ENCODE measurements at places on chromosomes 11 and 22.

- DNase-seq: no peak
Observed at GRCh38 chr22:42967005-42967404, 47.9 kb downstream of the PACSIN2 start.

- DNase-seq: peak; percentile 31
Observed at GRCh38 chr11:66388780-66389386, 17.3 kb upstream of the SLC29A2 start.

GRCh38 chr11:47328449-47329390 is 23.8 kb downstream of the MYBPC3 start:
- peak; percentile 16 for DNase-seq

DNA sequence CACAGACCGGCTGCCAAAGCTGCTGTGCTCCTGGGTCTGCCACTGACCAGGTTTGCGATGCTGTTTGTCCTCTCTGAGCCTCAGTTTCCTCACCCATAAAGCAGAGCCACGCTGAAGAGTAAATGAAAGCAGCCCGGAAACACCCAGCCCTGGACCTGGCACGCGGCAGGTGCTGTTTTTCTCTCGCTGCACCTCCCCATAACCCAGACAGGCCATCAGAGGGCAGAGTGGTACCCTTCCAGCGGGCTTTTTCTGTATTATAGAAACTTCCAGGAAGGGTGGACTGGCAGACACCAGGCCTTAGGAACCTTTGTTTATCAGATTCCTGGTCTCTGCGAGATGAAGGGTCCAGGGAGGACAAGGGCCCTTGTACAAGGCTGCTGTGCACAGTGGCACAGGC is 17.9 kb upstream of the FGF19 start:
- no peak for DNase-seq

GRCh38 chr11:44008698-44009097 is 39.1 kb upstream of the ACCSL start:
- DNase-seq: no peak

GRCh38 chr11:71962428-71963038 is 33.7 kb downstream of the RNF121 start:
- DNase-seq: peak; percentile 36

DNA sequence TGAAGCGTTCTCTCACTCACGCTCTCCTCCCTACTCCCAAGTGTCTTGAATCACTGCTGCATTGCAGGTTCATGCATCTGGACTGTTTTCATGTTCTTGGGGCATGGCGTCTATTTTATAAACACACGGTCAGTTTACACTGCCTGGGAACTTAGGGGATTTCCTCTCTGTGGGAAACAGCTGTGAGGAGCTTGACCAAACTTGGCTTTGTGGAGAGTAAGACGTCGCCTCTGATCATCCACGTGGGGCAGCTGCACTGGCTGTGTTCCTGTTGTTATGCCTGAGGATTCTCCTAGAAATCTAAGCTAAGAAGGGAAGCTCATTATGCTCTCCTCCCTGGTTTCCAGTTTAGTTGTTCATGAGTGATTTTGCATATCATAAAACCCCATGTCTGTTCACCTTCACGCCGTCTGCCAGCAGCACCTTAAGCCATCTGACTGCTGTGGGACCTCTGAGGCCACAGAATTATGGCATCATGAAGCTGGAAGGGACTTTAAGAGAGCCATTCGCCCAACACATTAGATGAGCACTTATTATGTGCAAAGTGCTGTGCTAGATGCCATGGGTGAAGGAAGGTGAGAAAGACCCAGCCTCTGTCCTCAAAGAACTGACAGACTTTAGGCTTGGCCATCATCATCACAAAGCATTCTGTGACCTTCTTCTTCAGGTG is 38.8 kb upstream of the POU2AF1 start:
- DNase-seq: peak; percentile 77

GRCh38 chr11:14376920-14377319 is 17.9 kb upstream of the RRAS2 start:
- DNase-seq: no peak

DNA sequence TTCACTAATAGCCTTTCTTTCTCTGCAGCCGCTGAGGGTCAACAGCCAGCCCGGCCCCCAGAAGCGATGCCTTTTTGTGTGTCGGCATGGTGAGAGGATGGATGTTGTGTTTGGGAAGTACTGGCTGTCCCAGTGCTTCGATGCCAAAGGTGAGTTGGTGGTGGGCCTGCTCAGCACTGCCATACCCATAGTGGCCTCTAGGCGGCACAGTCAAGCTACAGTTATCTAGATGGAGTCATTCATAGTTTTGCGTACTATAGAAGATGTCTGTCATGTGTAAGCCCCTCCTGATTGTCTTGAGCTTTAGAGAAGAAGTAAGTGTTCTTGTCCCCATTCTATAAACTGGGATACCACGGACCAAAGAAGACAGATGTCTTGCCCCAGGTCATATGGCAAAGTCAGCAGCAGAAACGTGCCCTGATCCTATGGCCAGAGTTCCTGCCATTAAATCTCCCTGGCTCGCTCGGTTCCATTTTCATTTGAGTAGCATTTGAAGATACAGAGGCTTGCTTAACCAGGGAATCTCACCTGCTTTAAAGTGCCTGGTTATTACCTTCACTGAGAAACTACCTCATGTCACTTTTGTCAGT is 42.1 kb upstream of the CRTAM start:
- peak; percentile 19 for DNase-seq

- no peak for DNase-seq
Observed at GRCh38 chr11:27248576-27249509, 114.2 kb downstream of the CCDC34 start.

GRCh38 chr22:38657045-38657909 is 839 bp downstream of the CBY1 start:
- no peak for DNase-seq

GRCh38 chr11:133842730-133843129 is 2.6 kb downstream of the SPATA19 start:
- DNase-seq: no peak

DNA sequence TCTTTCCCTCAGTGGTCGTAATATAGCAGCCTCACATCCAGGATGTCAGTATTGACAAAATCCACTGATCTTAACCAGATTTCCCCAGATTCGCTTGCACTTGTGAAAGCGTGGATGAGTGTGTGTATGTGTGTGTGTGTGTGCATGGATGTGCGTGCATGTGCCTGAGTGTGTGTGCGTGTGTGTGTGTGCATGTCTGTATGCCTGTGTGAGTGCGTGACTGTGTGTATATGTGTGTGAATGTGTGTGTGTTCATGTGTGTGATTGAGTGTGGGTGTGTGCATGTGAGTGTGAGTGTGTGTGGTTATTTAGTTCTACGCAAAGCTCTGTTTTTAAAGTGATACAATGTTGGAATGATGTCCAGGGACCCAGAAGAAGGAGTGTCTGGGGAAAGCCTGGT is 723.2 kb downstream of the BRD1 start:
- DNase-seq: no peak

GRCh38 chr11:2269601-2270321 is 627 bp downstream of the ASCL2 start:
- no peak for DNase-seq

DNA sequence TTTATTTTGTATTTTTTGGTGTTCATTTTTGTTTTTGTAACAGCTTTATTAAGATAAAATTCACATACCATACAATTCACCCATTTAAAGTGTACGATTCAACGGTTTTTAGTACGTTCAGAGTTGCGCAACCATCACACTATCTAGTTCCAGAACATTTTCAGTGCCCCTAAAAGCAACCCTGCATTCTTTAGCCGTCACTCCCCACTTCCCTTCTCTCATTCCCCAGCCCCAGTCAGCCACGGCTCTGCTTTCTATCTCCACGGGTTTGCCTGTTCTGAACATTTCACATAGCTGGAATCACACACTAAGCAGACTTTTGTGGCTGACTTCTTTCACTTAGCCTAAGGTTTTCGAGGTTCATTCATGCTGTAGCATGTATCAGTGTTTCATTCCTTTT is 9.6 kb upstream of the KCNQ1OT1 start:
- no peak for DNase-seq

- no peak for DNase-seq
Observed at GRCh38 chr22:44191036-44191454, 10.3 kb downstream of the PARVG start.

GRCh38 chr11:64686466-64687170 is 36.4 kb downstream of the NRXN2 start:
- DNase-seq: no peak

GRCh38 chr11:120335556-120335907 is 681 bp upstream of the ARHGEF12 start:
- DNase-seq: no peak

DNA sequence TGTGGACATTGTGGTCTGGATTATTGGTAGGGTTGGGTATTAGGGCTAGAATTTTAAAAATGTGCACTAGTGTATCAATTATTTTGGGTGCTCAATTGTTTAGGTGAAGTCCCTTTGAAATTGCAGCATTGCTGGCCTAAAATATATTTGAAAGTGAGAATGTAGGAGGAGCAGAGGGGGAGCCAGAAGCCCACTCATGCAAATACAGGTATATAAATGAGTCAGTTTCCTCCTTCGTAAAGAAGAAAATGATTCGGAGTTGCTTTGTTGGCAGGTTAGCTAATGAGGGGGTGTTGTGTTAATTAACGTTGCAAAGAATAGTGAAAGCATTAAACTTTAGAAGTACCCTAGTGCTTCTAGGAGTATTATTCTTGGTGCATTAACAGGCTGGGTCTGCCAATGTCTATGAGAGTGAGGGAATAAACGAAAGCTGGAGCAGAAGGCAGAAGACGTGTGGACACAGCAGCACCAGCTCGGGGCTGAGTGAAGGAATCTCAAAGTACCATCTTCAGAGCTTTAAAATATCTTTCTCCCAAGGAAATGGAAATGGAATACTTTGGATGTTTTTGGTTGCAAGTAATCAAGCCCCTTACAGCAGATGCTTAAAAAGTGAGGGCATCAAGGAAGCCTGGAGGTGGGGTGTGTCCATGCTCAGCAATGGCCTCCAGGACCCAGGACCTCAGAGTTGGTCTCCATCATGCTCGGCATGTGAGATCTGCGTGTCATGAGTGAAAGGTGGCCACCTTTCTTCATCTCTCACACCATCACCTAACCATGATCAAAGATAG is 522.9 kb downstream of the NTM start:
- peak; percentile 59 for DNase-seq

GRCh38 chr11:109644152-109644551 is 222.2 kb downstream of the C11orf87 start:
- DNase-seq: no peak
